ENCODE measurements at places on chromosomes 4 and X.

DNA sequence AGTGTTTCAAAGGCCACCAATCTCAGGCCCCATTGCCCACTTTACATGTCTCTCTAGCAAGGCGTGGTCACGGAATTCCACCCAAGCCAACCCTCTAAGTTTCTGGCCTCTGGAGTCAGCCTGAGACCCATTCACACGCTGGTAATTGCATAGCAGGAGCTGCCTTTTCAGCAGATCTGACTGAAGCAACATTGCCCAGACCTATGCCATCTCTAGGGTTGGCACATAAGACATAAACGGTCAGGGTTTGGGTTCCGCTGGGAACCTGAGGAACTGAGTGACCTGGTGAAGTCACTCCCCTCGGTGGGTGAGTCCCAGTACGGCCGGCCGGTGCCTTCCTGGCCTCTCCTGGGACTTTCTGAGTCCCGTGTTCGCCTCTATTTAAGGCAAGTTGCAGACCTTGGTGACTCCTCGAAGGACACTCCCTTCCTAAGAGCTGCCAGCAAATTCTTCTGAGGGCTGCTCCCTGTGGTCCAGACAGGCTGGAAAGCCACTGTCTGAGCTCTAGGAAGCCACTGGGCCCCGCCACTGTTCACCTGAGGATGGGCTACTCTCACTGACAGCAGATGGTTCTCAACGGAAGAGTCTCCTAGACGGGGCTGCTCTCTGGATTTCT lies 15.9 kb downstream of the CTAG1A start:
- no peak for DNase-seq

GRCh38 chrX:43467608-43468234 lies 188.4 kb upstream of the MAOA start:
- no peak for DNase-seq

DNA sequence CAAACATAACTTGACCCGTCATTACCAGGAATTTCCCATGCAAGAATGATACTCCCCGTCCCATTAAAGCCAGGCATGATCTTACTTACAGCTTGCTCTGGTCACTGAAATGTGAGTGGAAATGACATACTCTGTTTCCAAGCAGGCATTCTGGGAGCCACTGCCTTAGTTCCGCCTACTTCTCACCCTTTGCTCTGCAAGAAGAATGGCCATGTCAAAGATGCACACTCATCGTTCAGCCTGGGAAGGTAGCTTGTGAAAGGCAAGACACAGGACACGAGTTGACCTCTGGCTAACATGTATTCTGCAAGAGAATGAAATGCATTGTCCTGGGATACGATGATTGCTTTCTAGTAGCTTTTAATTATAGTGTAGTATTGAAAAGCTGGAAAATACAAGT lies 1144.4 kb downstream of the NLGN4X start:
- no peak for DNase-seq

GRCh38 chr4:1045595-1046201 lies 34.3 kb downstream of the FGFRL1 start:
- no peak for DNase-seq

DNA sequence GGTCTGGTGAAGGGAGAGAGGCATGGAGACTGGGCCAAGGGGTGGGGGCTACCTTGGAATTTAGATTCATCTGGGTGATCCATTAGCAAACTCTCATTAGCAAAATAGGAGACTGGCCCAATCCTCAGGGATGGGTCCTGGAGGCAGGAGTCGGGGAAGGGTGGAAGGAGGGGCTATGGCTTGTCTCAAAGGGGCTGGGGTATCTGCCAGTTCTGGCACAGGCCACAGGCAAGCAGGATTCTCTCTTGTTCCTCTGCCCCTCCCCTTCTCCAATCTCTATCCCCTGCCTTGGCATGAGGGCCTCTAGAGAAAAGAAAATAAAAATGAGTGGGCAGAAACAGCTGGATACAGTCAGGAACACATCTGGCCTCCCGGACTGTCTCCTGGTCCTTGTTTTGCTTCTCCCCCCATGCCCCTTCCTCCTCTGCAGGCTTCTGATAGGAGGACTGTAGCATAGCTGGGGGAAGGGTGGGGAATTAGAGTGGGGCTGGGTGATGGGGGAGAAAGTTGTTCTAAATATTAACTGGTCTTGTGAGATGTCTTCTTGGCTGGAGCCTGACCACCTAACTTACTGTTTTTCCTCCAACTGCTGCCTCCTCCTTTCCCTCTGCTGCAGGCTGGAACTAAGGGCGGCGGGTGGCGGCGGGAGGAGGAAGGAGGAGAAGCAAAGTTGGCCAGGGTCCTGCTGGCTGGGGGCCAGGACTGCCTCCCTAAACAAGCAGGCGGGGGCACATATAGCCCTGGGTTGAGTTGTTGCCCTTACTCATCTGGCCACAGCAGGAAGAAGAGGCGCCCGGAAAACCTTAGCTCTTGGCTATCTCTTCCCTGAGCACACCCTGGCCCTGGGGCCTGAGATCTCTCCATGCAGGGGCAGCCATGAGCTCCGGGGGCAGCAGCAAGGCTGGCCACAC lies 53.3 kb upstream of the LAS1L start:
- DNase-seq, result no peak

- DNase-seq, result no peak
Measured at GRCh38 chrX:110852180-110852579, 56.6 kb upstream of the CHRDL1 start.

DNA sequence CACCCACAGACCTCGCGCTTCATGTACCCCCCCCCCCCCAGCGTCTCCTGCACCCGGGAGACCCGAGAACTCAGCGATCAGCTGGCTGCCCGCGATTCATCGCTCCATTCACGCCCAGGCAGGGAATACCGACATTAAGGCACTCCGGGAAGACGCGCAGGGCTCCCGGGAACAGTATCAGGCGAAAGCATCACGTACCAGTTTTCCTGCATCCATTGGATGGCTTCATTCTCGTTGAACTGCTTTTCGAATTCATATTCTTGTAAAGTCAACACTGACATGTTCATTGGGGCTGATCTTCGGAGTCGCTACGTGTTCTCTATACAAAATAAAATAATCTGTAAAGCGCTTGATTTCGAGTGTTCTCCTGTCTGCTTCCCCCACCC lies 373 bp downstream of the ELOVL6 start:
- DNase-seq, result peak; percentile 16

GRCh38 chrX:63350465-63350877 lies 661 bp downstream of the SPIN4 start:
- peak; percentile 21 for DNase-seq

DNA sequence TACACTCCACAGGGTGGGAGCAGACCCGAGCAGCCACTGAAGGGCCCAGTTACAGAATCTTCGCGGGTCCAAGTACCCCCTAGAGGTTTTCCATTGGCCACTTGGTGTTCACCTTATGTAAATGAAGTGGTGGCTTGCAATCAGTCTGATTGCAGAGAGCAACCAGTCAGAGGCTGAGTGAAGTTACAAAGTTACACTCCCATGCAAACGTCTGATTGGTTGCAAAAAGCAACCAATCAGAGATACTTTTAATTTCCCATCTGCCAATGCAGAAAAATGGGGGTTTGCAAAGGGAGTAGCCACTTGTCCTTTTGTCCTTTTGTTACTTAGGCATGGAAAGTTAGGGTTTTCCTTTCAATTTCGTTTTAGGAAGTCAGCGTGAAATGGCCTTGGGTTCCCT lies 27.0 kb upstream of the NKAP start:
- no peak for DNase-seq

- DNase-seq, result no peak
Measured at GRCh38 chr4:119549639-119550038, 79.0 kb downstream of the PDE5A start.

DNA sequence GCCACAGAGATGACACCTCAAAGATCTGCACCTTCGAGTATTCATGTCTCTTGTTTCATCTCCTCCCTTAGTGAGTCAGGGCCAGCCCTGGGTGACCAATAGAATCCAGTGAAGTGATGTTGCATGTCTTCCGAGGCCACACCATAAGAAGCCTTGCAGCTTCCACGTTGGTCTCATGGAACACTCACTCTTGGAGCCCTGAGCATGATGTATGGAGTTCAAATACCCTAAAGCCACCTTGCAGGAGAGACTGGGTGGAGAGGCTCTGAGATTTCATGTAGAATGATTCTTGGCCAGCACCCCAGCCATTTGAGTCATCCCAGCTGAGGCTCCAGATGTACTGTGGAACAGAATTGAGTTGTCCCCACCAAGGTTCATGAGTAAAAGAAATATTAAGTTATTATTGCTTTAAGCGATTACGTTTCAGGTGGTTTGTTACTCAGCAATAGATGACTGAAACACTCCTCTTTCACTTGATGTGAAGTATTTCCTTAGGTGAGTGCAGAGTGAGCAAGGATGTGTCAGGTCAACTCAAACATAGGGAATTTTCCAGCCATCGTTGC lies 5.0 kb upstream of the RP2 start:
- no peak for DNase-seq

DNA sequence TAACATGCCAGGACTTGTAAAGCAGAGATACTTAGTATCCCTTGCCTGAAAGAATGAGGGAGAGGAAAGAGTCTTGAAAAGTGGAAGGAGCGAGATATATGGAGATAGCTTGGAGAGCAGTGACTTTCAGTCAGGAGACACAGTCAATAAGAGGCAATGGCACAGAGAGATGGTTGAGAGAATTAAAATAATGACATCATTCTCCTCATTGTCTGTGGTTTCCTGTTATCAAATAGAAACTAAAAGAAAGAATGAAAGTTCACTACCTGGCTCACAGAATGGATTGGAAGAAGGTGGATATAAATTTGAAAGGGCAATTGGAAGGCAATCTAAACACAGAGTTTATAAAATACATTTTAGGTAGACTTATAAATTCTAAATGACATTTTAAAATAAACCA lies 760.2 kb upstream of the AADAT start:
- no peak for DNase-seq

GRCh38 chrX:50769389-50770063 lies 44.5 kb downstream of the SHROOM4 start:
- DNase-seq, result peak; percentile 8

DNA sequence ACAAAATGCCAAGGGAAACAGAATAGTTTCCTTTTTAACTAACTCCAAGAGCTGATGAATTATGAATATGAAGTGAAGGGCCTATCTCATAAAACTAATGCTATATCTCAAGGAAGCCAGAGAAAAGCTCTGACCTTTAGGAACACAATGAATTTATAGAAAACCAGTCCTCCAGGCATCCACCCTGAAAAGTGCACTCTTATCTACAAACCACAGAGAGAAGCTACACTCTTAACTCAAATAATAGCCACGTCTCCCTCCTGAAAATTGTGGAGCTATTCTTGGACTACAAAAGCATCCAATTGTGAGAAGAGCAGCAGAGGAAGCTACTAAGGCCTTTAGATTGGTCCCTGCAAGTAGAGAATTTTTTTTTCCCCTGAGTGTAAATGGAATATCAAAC lies 253.9 kb downstream of the IL15 start:
- DNase-seq, result no peak

- no peak for DNase-seq
Measured at GRCh38 chr4:7434766-7435150, at the start of gene PSAPL1. TSS of gene PSAPL1 (minus strand) at chr4:7434930. CDS start at chr4:7434879, 51 bp downstream.

GRCh38 chr4:184416913-184417734 lies 57.2 kb downstream of the IRF2 start:
- no peak for DNase-seq

- no peak for DNase-seq
Measured at GRCh38 chr4:140466146-140466545, 31.9 kb downstream of the MGAT4D start.

Data from occipital lobe (tissue), 3 donors.